Muscle of leg (tissue), 16 donors: ENCODE measurements at places on chromosomes 7 and 10. TPM values are rescaled to one million over a fixed set of nuclear protein-coding genes. Genes with fewer than 3 reads are reported as not detected.

GRCh38 chr10:3902054-3902808 lies 117.2 kb upstream of the KLF6 start:
- DNase-seq = no peak

- no peak for DNase-seq
Measured at GRCh38 chr7:46515844-46516590, 594.9 kb upstream of the IGFBP3 start.

GRCh38 chr10:102452672-102453340 lies 1.5 kb upstream of the C10orf95 start:
- peak; percentile 54 for DNase-seq

DNA sequence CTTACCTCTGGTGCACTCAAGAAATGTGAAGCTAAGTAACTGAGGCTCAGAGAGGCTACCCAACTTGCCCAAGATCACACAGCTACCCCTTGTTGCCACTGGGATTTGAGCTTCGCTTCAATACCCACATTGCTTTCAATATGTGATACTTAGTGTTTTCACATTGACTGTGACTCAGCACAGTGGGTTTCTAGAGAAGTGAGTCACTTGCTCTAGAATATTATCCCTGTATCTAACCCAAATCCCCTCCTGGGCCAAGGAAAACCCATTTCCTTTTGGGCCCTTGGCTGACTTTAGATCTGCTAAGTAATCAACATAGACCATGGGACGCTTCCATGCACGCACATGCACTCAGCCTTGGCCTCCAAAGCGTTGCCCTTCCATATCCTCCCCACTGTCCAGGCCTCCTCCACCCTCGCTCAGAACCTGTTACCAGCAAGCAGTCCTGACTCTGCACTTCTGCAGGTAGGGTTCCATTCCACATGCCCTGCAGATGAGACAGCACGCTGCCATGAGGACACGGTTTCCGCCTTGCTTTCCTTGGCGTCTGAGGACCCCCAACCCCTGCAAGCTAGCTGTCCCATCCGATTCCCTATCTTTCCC lies 87.7 kb upstream of the CHST15 start:
- no peak for DNase-seq

Gene ANKRD30A
- 1.2 TPM for polyA plus RNA-seq

- no peak for DNase-seq
Measured at GRCh38 chr10:1155791-1156615, 99.8 kb downstream of the WDR37 start.

DNA sequence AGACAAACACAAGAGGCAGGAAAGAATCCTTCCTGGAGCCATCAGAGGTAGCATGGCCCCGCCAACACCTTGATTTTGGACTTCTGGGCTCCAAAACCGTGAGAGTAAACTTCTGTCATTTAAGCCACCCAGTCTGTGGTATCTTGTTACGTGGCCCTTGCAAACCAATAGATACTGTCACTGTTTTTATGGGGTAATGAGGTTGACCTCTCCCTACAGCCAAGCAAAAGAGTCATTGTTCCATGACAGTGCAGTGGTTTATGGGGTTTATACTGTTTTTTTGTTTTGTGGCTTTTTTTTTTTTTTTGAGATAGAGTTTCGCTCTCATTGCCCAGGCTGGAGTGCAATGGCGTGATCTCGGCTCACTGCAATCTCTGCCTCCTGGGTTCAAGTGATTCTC lies 32.8 kb downstream of the KIAA1549 start:
- DNase-seq = no peak

- no peak for DNase-seq
Measured at GRCh38 chr7:1313613-1314012, 80.9 kb downstream of the UNCX start.

- peak; percentile 20 for DNase-seq
Measured at GRCh38 chr10:49609283-49610113, 612 bp upstream of the SLC18A3 start.

DNA sequence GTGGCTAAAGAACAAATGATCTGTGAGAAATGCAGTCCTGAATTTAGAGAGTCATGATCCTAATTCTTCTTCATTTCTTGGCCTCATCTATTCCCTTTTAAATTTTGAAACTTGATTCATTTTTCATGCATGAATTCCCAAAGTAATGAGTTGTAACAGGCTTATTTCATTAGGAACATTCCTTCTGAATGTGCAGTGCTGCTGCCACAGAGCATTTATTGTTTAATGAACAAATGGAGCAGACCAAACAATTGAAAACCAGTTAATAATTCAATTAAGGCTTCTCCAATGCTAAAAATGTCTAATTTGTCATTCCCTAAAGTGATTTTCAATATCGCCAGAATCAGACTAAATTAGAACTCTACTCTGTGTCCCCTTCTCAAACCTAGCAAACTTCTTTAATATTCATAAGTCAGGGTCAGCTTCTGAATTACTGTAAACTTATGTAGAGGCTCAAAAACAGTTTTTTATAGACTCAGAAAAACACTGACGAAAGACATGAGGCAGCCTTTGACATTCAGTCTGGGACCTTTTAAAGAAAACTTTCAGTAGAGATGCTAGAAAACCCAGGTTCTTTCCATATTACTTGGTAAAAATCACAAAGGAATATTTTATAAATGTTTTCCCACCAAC lies 14.5 kb downstream of the LSMEM1 start:
- no peak for DNase-seq

DNA sequence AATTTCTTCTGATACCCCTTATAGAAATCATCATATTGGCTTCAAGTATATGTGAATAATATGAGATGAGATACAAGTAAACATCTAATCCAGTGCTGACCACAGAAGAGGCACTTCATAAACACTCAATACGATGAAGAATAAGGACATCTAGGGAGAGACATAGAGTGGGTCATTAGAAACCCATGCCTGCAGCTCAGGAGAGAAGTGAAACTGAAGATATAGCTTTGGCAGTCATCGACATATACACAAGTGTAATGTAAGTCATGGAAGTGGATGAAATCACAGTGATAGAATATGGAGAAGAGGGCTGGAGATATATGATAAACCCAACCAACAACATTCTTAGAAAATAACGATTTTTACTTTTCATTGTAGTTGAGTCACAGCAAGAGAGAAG lies 665.0 kb downstream of the PARD3 start:
- no peak for DNase-seq

DNA sequence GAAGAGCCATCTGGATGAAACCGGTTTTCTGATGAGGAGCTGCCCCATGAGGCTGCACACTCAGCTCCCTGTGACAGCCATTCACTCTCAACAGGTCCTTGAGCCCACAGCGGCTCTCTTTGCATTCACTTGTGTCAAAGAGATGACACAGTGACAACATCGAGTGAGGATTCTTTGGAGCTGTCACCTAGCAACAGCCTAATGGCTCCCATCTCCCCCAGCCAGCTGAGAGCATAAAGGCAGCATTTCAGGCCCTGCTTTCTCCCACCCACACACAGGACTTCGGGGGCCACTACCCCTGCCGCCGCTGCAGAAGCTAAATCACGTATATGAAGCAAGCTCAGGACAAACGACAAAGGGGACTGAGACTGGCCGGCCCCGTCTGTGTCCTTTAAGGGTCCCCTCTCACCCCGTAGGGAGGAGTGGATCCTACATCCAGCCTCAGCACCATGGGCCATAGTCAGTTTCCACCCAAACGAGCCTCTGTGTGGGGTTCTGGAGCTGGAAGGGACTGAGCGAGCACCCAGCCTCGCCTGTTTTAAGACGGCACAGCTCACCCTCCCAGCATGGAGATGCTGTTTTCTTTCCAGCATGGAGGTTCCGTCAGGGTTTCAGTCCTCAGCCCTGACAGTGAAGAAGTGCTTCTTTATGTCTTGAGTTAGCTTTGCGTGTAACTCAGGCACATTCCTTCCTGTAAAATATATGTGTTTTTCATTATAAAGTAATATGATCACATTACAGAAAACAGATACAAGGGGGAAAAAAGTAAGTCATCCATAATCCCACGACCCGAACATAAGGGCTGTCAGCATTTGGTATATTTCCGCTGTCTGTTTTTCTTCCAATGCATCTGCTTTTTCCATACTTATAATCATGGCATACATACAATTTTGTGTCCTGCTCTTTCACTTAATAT lies 4.9 kb downstream of the CPA4 start:
- DNase-seq = peak; percentile 96

DNA sequence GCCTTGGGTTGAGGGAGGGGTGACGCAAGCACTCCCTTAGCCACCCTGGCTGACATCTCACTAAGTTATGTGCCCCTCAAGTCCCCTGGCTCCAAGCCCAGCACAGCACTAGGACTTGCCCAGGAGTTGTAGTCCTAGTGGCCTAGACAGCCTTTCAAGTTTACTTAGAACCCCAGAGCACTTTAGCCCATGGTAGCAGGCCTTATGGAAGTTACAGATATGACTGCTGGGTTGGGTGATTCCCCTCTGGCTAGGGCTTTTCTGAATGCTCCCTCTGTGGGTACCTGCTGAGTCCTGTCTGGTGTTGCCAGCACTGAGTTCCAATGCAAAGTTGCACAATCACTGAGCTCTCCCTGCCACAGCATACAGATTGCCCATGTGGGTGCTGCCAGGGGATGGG lies 83.2 kb downstream of the AHCYL2 start:
- DNase-seq = no peak

GRCh38 chr7:45044338-45044737 lies 44.3 kb downstream of the CCM2 start:
- no peak for DNase-seq

GRCh38 chr10:65847436-65848230 lies 1078.2 kb upstream of the LRRTM3 start:
- peak; percentile 72 for DNase-seq

DNA sequence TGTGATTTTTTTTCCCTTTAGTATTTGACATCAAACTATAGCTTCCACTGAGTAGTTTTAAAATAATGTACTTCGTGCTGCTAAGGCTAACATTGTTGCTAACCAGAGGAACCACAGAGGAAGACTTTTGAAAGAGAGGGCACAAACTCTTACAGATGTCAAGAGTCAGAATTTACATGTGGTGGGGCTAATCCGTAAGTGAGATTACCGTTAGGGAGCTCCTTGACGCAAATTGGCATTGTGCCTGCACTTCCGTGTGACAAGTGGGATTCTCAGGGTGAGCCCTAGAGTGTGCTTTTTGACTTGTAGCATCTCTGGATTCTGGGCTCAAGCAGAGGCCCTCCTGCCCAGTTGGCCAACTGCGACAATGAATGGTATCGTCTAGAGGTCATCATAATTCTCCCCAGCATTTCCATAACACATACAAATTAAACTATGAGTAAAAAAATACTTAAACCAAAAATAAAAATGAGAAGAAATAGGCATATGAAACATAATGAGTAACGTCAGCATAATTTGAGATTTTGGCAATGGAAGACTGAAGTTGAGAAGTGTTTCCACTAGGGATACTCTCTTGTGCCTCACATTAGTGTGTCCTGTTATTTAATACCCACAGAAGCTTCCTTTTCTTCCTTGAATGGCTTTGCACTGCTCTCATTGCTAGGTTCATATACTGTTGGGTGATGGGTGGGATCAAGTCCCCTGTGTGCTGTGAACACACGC lies 164.0 kb downstream of the SDK1 start:
- no peak for DNase-seq

- DNase-seq = peak; percentile 58
Measured at GRCh38 chr10:99612167-99612831, 7.9 kb downstream of the SLC25A28 start.

DNA sequence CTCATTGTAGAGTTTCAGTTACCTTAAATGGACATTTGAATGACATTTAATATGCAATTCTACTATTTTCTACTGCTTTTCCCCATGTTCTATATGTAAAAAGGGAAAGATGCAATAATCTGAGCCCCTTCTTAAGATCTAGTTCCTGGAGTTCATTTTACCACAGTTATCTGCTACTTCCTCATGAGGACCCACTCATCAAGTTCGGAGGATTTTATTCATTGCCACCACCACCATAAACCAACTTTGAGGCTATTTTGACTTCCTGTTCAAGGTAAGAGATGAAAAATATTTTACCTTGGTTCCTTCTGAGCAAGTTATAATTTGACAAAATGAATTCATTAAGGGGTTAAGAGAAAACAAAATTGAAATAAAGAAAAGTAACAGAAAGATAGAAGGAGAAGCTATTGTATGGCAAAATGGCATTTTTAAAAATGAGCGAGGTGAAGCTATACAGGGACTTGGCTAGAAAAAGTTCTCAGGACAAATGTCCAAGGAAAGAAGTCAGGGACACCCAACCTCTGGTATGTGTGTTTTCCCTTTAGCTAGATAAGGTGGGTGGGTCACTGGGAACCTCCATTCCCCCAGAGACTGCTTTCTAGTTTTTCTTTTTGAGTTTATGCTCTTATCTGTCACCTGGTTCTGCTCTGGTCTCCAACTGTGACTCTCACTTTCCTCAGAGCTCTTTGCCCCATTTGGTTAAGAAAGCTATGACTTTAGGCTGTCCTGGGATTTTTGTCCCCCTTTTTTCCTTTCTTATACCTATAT lies 14.9 kb upstream of the FAM3C start:
- no peak for DNase-seq

Gene LRIT2
- not detected for polyA plus RNA-seq

DNA sequence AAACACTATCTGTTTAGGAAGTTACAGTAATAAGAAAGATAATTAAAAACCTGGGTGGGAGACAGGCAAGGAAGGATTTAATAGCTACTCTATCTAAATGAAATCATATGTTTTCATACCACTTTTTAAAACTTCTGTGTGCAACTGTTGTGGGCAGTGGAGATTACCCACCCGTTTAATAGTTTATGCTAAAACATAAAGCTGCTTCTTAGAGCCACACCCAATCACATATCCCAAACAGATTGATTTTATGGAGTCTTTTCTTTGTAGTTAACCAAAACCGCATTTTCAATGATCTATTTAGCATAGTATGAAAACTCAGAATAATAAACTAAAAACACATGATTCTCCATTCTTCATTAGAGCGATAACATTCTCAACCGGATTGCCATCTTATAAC lies 304.1 kb downstream of the AGMO start:
- DNase-seq = no peak

Gene NKX6-2
- polyA plus RNA-seq = 4.6 TPM

DNA sequence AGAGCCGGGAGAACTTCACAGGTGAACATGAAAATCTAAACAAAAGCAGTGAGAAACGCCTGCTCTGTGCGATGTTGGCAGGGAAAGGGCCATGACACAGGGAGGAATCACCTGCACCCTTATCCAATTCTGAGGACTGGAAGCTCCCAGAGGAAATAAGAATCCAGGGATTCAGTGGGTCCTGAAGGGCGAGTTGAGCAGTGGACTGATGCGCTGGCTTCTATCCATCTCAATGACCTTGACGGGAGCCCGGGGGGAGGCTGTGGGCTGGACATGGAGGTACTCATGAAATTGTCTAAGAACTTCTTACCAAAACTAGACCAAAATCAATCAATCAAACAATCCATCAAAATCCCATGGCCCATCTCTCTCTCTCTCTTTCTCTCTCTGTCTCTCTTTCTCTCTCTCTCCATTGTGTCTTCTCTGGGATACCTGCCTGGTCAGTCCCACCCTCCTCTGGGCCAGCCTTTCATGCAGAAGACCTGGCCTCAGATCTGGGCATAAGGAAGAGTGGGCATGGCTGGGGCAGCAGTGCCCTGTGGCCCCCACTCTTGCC lies 7.2 kb downstream of the CPXM2 start:
- no peak for DNase-seq

GRCh38 chr7:1944619-1945210 lies 274.6 kb downstream of the ELFN1 start:
- no peak for DNase-seq

- DNase-seq = no peak
Measured at GRCh38 chr10:125035588-125036295, 93.8 kb downstream of the ZRANB1 start.
